ENCODE measurements at places on chromosomes 6 and 20.

DNA sequence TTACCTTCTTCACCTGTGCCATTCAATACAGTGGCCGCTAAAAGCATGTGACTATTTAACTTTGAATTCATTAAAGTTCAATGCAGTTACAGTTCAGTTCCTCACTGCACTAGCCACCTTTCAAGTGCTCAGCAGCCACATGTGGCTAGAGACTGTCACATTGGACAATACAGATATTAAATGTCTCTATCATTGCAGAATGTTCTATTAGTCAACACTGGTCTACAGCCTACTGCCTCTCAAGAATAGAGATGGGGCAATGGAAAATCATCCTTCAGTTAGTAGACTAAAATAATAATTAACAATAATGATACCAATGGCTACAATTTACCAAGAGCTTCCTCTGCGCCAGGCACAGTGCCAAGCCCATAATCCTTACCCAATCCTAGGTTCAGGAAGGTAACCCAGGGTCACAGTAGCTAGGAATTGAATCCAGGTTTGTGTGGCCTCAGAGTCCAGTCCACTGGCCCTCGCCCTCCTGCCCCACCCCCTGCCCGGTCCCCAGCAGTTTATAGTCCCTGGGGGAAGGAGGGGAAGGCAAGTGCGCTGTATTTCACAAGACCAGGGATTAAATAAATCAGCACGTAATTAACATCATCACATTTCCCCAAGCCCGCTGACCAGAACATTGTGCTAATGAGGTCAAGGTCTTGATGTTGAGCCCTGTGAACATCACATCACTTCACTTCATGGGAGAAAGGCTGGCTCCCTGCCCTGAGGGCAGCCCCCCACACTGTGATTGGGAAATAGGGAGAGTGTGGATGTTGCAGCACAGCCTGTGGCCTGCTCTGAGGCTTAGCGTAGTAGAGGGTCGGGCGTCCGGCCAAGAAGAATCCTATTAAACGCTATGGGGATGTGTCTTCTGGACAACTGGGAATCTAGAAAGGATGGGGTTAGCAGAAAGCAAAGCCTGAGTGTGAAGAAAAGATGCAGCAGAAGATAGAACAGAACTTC, 147.2 kb downstream of the VEGFA start:
- DNase-seq: no peak

- no peak for DNase-seq
These were observed 20.4 kb downstream of the FGD2 start for GRCh38 chr6:37025621-37026466.

DNA sequence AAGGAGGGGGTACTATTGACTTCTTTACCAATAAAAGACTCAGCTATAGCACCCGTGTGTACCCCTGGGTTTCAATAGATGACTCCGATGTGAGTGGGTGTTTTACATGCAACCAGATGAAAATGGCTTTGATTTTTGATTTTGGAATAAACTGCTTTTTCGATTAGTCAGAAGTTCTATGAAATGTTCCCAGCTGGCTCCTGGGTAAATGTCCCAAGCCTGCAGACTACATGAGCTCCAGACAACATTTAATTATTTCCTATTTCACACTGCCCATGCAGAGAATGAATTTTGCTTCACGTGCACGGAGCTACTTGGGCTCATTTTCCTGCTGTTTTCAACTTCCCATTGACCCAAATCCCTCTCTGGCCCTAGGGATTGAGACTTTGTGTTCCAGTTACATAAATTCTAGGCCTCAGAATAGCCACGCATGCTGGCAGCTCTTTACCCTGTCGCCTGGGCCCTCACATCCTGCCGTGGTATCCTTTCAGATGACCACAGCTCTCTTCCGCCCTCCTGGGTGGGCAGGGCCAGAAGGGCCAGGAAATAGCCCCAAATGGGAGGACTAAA, 59.7 kb downstream of the GPR6 start:
- DNase-seq: no peak

GRCh38 chr6:111721753-111722154, 116.1 kb upstream of the TRAF3IP2 start:
- no peak for DNase-seq

DNA sequence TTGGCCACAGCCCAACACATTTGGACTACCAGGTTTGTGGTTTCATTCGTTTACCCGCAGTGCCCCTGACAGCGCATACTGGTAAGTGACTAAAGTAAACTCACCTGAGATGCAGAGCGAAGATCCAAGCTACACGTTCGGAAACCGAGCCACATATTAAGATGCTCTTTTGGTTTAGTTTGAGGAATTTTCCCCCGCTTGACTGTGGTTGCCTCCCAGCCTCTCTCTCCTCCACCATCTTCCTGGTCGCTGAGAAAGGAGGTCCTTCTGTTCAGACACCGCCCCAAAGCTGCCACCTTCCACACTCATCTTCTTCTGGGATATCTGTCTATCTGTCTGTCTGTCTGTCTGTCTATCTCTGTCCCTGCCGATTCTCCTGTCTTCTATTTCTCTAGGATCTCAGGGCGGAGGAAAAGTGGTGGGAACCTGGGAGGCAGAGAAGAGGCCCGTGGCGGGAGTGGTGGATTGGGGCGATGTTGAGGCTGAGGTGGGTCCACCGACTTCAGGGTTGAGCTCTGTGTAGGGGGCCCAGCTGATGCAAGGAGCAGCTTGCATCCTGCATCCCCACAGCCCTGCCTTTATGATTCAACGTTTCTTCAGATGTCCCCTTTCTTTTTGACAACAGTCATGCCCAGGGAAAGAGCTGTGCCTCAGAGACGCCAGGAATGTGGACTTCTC, 196.9 kb upstream of the ZNF184 start:
- no peak for DNase-seq

DNA sequence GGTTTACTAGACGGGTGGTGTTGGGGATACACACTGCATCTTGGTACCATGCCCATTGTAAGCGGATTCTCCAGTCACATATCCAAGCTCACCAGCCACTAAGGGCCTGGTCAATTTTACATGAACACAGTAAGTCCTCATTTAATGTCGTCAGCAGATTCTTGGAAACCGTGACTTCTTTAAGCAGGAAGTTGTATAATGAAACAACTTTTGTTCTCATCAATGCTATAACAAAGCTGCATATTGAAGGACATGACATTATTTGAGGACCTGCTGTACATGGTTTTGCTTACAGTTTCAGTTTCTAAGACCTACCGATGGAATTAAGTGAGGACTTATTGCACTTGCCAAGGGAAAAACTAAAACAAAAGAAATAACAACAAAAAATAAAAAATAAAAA, 295.6 kb downstream of the SYNE1 start:
- no peak for DNase-seq

DNA sequence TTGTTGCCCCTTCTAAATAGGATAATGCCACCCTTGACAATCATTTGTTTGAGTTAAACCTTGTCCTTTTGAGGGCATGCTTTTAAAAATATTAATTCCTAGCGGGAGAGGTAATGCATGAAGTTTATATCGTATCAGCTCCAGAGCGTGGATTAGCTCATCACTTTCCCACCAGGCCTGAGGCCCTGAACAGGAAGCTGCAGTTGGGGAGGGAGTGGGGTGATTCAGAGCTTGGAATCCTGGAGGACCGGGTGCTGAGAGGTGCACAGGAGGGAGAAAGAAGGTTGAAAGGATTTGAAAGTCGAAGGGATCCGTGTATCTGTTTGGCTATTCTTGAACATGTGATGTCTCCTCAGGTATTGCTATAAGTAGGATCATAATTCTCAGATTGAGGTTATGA, 25.0 kb downstream of the ZDHHC14 start:
- DNase-seq: no peak

DNA sequence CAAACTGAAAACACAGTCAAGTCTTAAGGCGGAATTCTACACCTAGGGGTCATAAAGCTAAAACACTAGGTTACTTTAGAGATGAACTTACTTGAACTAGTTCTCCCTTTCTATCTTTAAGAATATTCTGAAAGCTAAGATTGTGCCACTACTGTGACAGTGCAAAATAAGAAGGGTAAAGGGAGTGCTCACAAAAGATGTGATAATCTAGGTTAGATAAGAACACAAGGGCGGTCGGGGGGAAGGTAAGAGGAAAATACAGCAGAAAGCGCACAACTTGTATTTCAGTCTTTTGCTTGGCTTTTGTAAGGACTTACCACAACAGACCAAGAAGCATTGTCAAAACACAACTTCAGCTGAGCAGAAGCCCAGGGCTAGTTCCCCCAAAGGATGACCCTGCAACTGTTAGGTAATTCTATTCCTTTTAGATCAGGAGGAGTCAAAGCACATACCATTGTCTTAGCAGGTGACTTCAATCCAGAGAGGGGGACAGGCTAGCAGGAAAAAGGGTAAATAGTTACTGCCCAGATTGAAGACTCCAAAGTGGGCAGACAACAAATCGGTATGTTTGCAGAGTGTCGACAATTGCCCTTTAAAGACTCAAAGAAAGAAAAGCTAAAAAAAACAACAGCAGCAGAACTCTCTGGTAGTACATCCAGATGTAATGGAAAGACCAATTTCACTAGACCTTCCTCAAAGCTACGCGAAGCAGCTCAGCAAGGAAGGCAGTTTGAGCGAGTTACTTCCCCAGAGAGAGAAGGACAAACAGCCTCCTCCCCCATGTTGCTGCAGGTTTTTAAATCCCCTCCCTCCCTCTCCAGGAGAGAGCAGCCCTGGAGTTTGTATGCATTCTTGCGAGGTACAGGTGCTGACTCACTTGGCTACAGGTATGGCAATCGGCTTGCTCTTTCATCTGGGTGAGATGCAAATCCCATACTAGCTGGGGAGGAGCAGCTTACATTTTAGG, 59.0 kb downstream of the RIPOR2 start:
- DNase-seq: no peak

DNA sequence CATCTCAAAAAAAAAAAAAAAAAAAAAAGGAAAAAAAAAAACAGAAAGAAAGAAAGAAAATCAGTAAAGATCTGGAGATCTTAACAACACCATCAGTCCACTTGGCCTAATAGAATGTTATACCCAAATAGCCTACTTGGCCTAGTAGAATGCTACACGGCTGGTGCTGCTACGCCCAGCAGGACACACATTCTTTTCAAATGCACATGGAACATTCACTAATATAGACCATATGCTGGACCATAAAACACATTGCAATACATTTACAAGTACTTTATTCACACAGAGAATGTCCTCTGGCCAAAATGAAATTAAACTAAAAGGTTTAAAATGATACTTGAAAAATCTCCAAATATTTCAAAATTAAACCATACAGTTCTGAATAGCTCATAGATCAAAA, 80.0 kb upstream of the TNFAIP3 start:
- DNase-seq: no peak

GRCh38 chr20:16541878-16542277, 31.4 kb downstream of the KIF16B start:
- no peak for DNase-seq

DNA sequence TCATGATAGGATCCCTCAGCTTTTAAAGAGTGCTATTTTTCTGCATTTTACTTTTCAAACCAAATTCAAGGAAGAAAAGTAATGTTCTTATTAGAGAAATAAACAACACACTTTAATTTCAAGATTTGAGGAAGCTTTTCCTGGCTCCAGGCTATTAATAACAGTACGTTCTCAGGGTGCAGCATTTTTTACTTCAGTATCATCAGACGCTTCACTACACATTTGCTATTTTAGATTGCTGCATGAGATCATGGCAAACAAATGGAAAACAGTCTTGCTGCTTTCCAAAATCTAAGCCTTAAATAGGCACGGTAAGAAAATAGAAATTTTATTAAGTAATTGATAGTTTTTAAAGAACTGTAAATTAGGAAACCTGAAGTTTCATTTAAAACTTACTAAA, 253.6 kb upstream of the EXOC2 start:
- DNase-seq: no peak

- no peak for DNase-seq
These were observed 140.8 kb upstream of the CARMIL1 start for GRCh38 chr6:25138233-25138933.

- no peak for DNase-seq
These were observed 8.4 kb downstream of the CCDC167 start for GRCh38 chr6:37491171-37491829.

- no peak for DNase-seq
These were observed 56.2 kb upstream of the EDN1 start for GRCh38 chr6:12233693-12234571.

DNA sequence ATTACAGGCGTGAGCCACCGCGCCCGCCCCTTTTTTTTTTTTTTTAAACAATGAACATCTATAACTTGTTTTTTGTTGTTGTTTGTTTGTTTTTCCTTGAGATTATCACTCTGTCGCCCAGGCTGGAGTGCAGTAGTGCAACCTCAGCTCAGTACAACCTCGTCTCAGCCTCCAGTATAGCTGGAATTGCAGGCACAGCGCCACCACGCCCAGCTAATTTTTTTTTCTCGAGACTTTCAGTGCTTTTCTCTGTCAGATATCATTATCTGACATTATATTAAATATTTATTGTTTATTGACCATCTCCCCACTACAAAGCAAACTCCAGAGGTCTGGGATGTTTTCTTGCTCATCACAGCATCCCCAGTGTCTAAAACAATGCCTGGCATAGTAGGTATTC, 2.3 kb upstream of the DLK2 start:
- DNase-seq: no peak

DNA sequence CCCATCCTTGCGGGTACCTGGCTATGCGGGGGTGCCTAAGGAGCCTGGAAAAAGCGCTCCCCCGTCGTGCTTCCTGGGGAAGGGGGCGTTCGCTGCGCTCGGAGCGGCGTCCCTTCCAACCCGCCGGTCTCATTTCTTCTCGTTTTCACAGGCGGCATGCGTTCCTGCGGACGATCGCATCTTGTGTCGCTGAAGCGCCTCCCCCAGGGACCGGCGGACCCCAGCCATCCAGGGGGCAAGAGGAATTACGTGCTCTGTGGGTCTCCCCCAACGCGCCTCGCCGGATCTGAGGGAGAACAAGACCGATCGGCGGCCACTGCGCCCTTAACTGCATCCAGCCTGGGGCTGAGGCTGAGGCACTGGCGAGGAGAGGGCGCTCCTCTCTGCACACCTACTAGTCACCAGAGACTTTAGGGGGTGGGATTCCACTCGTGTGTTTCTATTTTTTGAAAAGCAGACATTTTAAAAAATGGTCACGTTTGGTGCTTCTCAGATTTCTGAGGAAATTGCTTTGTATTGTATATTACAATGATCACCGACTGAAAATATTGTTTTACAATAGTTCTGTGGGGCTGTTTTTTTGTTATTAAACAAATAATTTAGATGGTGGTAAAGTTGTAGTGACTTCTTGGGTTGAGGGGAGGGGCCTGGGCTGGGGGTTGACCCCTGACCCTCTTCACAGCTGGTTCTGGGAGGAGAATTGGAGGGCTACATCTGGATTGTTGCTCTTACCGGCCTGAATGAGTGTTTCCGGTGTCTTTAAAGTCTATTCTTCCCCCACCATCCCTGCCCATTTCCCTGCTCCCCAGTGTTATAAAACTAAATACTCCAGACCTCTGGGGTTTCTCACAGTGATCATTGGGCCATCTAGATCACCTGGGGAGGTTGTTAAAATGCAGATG, 1.1 kb downstream of the ID1 start:
- DNase-seq: no peak
